ENCODE measurements at places on chromosomes 5 and 9.

- DNase-seq, result peak; percentile 53
Measured at GRCh38 chr9:131310833-131311554, 21.5 kb downstream of the PLPP7 start.

- no peak for DNase-seq
Measured at GRCh38 chr5:157280927-157281326, 15.0 kb downstream of the CYFIP2 start.

DNA sequence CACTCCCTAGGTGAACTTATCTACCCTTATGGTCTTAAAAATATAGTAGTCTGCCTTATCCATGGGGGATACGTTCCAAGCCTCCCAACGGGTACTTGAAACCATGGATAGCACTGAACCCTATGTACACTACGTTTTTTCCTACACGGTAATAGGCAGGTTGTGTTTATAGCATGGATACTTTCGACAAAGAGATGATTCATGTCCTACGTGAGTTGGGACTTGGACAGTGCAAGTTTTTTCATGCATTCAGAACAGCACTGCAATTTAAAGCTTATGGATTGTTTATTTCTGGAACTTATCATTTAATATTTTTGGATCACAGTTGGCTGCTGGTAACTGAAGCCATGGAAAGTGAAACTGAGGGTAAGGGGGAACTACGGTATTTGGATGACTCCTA lies 88.1 kb downstream of the CNTLN start:
- no peak for DNase-seq

- no peak for DNase-seq
Measured at GRCh38 chr5:172567843-172568242, 73.2 kb upstream of the NEURL1B start.

DNA sequence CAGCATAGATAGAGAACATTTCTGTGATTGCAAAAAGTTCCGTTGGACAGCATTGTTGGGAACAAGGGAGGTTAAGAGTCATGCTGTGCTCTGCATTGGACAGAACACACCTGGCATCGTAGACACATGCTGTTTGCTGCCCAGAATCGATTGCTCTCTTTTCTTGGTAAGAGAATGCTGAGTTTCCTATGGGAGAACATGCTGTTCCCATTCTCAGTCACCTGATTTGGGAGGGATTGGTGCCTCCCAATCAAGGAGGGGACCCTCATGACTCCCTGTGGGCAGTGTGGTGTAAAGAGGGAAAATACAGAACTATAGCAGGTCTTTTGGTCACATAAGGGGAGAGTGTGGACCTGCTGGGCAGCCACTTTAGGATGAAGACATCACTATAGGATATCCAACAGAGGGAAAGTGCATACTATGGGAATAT lies 555.4 kb upstream of the CLINT1 start:
- DNase-seq, result no peak

DNA sequence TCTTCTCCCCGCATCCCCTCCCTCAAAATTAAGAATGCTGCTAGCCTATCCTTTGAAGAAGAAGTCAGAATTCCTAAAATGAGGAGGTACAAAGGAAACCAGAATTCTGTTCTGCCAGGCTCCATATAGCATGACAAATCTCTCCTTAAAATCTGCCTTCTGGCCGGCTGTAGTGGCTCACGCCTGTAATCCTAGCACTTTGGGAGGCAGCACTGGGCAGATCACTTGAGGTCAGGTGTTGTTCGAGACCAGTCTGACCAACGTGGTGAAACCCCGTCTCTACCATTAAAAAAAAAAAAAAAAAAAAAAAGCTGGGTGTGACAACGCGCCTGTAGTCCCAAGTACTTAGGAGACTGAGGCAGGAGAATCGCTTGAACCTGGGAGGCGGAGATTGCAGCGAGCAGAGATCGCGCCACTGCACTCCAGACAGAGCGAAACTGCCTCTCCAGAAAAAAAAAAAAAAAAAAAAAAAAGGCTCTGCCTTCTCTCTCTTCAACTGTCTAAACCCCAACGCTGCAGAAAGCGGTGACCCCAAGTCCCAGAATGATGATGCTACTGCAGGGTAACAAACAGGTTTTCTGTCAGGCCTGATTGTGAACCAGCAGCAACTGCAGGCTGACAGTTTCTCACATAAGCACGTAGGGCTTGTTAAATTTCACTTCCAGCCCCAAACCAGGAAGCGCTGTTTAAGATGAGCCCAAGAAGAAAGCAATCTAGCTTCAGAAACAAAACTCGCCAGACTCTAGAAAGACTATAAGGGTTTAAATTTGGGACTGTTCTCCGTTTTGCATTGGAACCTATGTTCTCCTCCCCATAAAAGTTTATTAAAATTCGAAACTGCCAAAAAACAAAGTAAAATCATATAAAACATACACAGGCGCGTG lies 963 bp upstream of the CAST start:
- DNase-seq, result peak; percentile 59

- DNase-seq, result no peak
Measured at GRCh38 chr9:117138231-117138630, 276.6 kb downstream of the ASTN2 start.

DNA sequence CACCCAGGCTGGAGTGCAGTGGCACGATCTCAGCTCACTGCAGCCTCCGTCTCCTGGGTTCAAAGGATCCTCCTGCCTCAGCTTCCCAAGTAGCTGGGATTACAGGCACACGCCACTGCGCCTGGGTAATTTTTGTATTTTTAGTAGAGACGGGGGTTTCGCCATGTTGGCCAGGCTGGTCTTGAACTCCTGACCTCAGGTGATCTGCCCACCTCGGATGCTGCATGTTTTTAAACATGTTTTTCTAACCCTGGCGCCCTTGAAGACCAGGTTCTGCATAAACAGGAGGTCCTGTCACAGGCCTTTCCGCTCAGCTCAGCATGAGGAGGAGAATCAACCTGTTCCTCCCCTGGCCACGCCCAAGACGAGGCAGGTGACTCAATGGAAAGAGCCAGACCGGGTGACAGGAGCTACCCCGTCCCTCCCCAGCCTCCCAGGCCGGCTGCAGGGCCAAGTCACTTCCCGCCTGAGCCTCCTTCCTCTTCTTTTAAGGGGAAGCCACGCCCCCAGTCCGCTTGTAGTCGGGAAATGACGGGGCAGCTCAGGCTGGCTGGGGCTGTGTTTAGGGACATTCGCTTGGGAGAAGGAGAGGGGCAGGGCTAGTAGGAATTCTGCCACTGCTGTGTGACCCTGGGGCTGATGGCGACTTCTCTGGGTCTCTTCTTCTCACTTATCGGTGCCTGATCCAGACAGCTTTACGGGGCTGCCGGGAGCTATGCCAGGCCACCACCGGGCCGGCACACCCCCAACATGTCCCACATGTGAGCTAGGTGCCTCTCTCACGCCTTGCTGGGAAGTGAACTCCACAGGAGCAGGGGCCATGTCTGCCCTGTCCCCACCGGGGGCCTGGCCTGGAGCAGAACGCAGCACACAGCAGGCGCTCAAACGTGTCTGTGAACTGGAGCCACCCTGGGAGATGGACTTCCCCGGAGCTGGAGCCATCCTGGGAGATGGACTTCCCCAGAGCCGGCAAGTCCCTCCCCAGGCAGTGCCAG lies 6.1 kb downstream of the NOTCH1 start:
- DNase-seq, result peak; percentile 87

- DNase-seq, result no peak
Measured at GRCh38 chr5:3027185-3027865, 275.8 kb upstream of the IRX2 start.

GRCh38 chr9:117555964-117556629 lies 141.2 kb upstream of the ASTN2 start:
- DNase-seq, result peak; percentile 61

DNA sequence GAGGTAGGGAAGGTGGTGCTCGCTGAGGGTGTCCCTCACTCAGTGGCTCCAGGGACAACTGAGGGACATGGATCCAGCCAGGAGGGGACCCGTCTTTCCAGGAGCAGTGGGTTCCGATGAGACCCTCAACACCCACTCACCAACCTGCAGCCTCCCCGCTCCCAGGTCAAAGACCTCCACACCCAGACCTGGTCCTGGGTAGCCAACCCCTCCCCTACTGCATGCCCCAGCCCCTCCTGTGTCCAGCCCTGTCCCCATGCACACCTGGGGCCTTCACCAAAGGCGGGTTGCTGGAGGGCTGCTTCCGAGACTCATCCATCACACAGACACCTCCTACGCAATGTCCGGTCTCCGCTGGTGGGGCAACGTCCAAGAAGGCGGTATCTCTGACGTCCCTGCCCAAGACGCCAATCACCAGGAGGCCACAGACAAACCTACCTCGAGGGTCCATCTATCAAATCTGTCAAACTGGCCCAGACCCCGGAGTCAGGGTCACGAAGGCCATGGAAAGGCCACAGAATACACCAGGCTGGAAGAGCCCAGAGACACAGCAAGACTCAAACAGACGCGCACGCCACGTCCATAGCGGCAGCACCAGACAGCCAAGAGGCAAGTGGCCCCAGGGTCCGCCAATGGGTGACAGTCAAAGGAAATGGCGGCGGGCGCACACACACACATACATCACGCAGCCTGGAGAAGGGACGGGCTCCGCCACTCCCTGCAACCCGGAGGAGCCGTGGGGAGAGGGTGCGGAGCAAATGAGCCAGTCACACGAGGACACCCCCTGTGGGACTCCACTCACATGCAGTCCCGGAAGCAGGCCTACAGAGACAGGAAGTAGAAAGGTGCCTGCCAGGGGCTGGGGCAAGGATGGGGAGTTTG lies 10.8 kb downstream of the NACC2 start:
- no peak for DNase-seq

DNA sequence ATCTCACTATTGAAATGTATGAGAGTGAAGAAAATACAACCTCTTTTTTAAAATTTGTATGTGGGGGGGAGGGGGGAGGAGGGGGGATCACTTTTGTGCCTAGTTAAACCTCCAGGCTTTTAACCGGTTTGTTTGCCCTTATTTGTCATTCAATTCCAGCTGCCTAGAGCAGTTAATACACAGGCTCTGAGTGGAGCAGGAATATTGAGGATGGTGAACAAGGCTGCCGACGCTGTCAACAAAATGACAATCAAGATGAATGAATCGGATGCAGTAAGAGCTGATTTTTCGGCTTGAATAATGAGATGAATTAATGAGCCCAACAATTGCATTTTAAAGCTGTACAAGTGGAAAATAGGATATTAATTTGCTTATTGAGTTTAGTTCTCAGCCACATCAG lies 28.7 kb upstream of the SNX24 start:
- no peak for DNase-seq

DNA sequence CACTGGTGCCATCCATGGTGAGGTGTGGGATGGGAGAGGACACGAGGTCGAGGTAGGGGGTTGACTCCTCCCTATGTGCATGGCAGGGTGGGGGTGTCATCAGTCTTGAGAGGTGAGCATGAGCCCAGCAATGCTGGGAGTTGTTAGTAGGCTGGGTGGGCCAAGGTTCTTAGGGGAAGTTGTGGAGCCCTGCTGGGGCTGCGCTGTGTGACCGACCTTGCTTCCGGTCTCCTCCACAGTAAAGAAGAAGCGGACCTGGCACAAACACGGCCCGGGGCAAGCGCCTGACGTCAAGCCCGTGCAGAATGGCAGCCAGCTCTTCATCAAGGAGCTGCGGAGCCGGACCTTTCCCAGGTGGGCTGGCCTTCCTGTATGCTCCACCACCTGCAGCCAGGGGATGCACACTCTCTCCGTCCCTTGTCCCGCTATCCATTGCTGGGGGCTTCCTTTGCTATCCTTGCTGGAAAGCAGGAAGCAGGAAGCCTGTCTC lies 59.8 kb downstream of the PHF2 start:
- DNase-seq, result no peak

Measured in GM13977 (cell line).